ENCODE measurements at places on chromosomes 12 and 14. TPM values are rescaled to one million over a fixed set of nuclear protein-coding genes. Genes with fewer than 3 reads are reported as not detected.

DNA sequence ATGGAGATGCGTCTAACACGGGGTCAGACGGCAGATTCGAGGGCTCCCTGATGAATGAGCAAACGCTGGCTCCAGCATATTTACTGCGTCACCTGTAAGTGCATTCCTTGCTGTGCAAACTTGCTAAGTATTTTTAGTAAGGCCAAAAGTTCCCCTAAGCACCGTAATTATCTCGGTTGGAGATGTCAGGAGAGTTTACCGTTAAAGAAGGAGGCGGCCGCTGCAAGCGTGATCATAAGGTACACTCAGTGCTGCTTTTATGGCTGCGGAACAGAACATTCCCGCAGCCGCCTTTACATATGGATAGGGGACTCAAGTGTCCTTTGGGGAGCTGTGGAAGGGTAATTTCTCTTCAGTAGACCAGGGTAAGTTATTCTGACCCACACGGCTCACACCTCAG lies 175.6 kb downstream of the GLT1D1 start:
- H3K27me3 ChIP-seq: no peaks in the 10 kb centered on the region
- DNase-seq: no peak
- no peak overlapping the region for H3K27ac ChIP-seq
- no peak overlapping the region for H3K4me3 ChIP-seq
- H3K4me1 ChIP-seq: no peaks in the 10 kb centered on the region
- H3K36me3 ChIP-seq: no peaks in the 10 kb centered on the region

DNA sequence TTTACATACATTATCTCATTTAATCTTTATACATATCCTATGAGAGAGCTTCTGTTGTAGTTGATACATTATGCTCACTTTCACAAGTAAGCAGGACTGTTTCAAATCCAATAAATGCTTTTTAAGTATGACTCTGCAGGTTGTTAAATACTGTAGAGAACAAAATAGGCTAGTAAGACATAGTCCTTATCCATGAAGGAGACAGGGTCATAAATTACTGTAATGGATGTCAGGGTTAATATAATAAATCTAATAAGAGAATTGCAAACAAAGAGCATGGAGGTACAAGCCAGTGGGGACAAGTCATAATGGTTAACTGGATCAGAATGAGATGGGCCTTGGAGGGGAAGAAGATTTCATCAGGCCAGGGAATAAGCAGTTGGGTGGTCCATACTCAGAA lies 303.8 kb upstream of the RGS6 start:
- H3K4me1 ChIP-seq: no peaks in the 10 kb centered on the region
- DNase-seq: no peak
- H3K27ac ChIP-seq: no peak overlapping the region
- no peak overlapping the region for H3K4me3 ChIP-seq
- no peaks in the 10 kb centered on the region for H3K36me3 ChIP-seq

Gene BICDL1
- total RNA-seq: 1.8 TPM

Gene TEX52
- total RNA-seq: not detected

DNA sequence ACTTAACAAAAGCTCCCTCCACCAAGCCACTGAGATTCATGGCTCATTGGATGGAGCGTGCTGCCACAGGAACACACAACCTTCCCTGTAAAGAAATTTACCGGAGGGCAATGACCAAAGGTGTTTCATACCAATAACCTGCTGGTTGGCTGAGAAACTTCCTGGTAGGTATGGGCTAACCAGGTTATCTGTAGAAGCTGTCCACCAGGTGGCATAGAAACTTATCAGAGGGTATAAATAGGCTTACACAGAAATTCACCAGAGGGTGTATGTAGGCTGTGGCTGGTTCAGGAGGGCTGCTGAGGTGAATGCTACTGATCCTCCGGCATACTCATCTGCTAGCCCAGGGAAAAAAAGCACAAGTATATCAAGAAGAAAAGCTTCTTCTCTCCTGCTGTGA lies 27.1 kb upstream of the MTERF2 start:
- no peak overlapping the region for H3K4me3 ChIP-seq
- no peak for DNase-seq
- no peaks in the 10 kb centered on the region for H3K27me3 ChIP-seq
- H3K4me1 ChIP-seq: no peaks in the 10 kb centered on the region
- H3K27ac ChIP-seq: no peak overlapping the region

Gene LRCOL1
- total RNA-seq: 0.79 TPM

DNA sequence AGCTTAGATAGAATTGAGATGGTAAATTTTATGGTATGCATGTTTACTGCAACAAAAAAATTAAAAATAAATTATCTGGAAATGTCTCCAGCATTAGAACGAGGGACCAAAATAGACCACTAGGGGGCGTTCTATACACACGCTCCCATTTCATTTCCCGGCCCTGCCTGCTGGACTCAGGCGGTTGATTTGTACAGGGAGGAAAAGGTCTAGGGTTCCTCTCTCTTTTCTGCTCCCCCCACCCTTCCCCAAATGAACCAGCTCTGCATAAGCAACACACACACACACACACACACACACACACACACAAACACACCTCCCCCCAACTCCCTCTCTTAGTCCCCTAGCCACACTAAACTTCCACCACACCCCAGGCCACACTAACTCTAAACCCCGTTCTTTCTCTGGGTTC lies 7.8 kb upstream of the DTX1 start:
- no peak overlapping the region for H3K4me3 ChIP-seq
- DNase-seq: no peak
- H3K27me3 ChIP-seq: no peaks in the 10 kb centered on the region
- H3K4me1 ChIP-seq: no peaks in the 10 kb centered on the region

DNA sequence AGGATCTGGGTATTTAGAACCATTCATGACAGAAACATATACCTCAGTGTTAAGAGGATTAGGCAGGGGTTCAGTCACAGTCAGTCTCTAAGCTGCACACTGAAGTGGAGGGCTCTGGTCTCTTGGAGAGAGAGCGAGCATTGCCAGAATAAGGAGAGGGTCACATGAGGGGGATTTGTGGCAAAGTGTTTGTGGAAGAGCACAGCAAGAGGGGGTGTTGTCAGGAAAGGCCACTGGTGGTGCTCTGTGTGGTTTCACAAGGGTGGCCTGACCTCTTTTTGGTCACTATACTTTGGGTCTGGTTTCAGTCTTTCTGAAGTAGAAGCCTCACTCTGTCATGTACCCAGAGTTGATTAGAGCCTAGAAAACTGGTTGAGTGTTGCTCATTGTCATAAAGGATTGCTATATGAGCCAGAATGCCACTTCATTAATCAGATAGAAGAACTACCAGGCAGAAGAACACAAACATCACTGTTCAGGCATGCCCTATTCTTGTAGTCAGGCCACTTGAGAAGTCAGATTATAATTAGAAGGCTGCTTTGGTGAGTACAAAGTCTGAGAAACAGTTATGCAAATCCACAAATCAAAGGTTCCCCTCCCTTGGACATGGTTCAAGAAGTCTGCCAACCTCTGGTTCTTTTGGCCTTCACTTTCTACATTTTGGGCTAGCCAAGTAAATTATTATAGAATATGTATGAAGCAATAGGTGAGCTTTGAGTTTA lies 8.4 kb downstream of the TMEM19 start:
- H3K4me1 ChIP-seq: no peaks in the 10 kb centered on the region
- no peaks in the 10 kb centered on the region for H3K27me3 ChIP-seq
- no peak for DNase-seq
- H3K36me3 ChIP-seq: no peaks in the 10 kb centered on the region

DNA sequence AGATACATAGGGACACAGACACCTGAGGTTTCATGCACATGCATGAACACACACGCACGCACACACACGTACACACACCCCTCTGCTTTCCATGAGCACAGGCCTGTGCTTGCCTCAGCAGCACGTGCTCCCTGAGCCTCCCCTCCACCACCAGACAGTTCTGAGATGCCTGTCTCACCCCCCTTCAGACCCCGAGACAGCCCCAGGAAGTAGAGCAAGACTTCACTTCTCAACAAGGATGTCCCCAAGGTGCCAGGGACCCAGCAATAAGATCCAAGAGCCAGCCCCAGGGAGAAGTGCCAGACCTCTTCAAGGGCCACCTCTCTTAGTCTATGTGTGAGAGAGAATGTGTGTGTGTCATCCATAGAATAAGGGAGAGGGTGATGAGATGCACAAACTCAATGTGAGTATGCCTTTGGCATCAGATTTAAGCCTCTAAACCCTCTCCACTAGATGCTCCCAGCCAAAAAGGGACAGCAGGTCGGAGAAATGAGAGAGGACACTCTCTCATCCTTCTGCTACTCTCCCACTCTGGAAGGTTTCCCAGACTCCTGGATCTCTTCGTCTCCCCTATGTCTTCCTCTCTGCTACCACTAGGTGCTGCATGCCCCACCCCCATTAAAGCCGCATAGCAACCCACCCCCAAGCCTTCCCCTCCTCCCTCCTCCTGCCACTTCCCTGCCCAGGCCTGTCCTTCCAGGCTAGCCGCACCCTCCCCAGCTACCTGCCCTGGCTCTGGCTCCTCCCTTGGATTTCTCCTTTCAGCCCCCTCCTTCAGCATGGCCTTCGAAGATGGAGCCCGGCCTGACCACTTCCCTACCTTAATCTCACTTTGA lies 7.7 kb downstream of the RARG start:
- DNase-seq: no peak
- peak overlapping the region; percentile 99 for H3K27ac ChIP-seq
- no peak overlapping the region for H3K4me3 ChIP-seq

Gene KRT8
- 9.1 TPM for total RNA-seq
